ENCODE measurements at places on chromosomes 7 and 10.

DNA sequence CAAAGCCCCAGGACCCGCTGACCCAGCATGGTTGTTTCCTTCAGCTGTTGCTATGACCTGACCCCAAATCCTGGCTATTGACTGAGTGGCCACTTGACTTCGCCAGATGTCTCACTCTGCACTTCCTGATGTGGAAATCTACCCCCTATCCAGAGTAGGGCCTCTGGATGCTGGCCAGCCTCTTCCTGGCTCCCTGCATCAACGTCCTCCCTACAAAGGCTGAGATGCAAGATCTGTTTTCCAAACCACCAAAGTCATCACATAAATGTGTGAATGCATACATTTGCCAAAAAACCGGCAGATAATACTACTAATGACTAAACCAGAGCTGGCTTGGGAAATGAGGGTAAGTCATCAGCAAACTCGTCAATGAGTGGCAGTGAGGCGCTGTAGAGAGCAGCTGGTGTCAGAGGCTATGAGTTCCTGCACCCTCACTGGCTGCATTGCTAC lies 70.4 kb downstream of the PYROXD2 start:
- DNase-seq = no peak

DNA sequence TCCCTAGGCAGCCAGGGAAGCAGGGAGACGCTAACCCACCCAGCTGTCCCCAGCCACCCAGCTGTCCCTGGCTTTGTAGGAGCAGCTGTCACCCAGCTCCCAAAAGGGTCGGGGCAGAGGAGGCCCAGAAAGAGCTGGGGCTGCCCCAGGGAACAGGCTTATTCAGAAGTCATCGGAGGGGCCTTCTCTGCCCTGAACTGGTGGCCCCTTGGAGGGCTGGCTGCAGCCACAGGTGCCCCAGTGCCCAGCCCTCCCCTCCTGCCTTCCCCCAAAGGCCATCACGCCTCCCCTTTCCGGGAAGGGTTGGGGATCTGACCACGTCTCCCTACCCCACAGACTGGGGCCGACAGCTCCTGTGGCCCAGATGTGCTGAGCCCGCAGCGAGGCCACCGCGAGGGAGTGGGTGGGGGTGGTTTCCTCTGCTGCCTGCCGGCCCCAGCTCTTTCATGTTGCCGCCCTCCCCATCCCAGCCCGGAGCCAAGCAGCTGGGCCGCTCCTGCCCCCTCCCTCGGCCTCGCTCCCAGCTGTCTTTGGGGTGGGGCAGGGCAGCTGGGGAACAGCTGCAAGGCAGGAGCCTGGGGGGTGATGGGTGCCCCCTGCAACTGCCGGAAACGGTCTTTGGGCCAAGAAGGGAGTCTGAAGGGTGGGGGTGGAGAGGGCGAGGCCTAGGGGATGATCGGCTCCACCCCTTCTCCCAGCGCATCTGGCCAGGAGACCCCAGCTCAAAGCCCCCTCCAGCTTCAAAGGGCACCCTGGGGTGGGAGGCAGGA lies 16.8 kb downstream of the TRIM8 start:
- peak; percentile 35 for DNase-seq

- no peak for DNase-seq
These were observed 268.3 kb upstream of the MTPN start for GRCh38 chr7:136245327-136246004.

DNA sequence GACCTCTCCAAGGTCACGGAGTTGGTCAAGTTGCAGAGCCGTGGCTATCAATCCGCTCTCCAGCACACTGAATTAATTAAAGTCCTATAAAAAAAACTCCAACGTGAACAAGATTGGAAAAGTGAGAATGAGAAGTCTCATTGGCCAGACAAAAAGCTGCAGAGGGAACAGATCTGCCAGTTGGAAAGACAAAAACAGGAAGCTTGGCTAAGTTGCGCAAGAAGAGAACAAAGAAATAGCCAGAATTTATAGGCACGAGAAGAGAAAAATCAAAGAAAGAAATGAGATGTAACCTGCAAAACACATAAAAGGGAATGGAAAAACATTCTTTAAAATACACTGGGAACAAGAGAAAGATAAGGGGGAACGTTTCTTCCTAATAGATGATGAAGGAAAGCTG lies 45.7 kb upstream of the CRTAC1 start:
- no peak for DNase-seq

- no peak for DNase-seq
These were observed 172.3 kb downstream of the RAPGEF5 start for GRCh38 chr7:22184549-22185199.

- DNase-seq = no peak
These were observed 59.4 kb upstream of the AQP1 start for GRCh38 chr7:30852308-30852684.

- DNase-seq = no peak
These were observed 45.1 kb downstream of the DPY19L1 start for GRCh38 chr7:34991938-34992840.

GRCh38 chr7:156768698-156769472 lies 124.1 kb downstream of the LMBR1 start:
- DNase-seq = no peak

DNA sequence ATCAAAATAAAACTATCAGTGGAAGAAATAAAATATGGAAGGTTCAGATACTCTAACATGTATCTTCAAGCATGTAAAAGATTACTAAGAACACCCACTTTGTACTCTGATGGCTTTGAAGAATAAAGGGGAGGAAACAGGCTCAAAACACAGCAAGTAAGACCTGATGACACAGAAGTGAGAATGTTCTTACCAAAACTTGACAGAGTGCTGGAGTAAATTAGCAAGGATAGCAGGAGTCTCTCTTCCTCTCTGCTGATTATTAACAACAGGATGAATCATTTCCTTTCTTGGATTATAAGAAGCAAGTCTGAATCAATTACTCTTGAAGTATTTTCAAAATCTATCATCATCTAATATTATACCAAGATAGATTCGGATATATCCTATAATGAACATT lies 47.5 kb downstream of the GLI3 start:
- DNase-seq = no peak

All from stimulated activated CD8-positive, alpha-beta memory T cell treated with anti-CD3 and anti-CD28 coated beads, Interleukin-15, amount 100 ng/mL, for 24 hours (primary cell).